ENCODE measurements at places on chromosomes 16 and 17. TPM values are rescaled to one million over a fixed set of nuclear protein-coding genes. Genes with fewer than 3 reads are reported as not detected.

Gene TGFB1I1
- 48.9 TPM for polyA plus RNA-seq

Gene ST6GALNAC2
- polyA plus RNA-seq: 12.2 TPM

Gene TNFRSF17
- not detected for polyA plus RNA-seq

DNA sequence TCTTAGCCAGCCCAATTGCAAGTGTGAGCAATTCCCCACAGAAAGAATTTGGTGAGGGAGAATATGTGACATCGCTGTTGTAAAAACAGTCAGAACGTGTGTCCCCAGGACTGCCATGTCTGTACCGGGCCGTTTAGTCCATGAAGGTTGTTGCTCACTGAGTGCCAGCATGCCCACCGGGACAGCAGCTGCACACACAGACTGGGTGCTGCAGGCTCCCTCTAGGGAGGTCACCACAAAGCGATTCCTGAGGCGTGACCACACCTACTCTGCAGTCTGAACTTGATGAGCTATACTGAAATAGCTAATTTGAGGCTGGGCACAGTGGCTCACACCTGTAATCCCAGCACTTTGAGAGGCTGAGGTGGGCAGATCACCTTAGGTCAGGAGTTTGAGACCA lies 44.1 kb upstream of the ADORA2B start:
- DNase-seq: no peak

GRCh38 chr16:82456683-82457082 lies 170.1 kb upstream of the CDH13 start:
- DNase-seq: peak; percentile 33

DNA sequence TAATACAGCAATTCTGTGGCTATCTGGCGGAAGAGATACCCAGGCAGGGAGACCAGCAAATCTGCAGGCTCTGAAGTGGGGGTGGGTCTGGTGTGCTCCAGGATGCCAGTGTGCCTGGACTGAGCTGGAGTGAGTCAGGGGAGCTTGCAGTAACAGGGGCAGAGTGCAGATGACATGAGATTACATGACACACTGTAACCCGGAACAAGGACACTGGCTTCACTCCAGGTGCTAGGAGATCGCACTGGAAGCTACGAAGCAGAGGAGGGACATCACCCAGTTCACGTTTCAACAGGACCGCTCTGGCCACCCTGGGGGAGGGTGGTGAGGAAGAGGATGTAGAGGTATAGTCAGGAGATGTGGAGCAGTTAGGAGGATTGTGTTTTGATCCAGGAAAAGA lies 475.6 kb downstream of the CDH13 start:
- DNase-seq: no peak

GRCh38 chr16:48011466-48011865 lies 144.3 kb downstream of the ABCC12 start:
- DNase-seq: no peak
